WTC11 (cell line): ENCODE measurements at places on chromosomes 16 and 17.

- no peak for DNase-seq
These were observed 26.9 kb downstream of the RANBP10 start for GRCh38 chr16:67779256-67780014.

DNA sequence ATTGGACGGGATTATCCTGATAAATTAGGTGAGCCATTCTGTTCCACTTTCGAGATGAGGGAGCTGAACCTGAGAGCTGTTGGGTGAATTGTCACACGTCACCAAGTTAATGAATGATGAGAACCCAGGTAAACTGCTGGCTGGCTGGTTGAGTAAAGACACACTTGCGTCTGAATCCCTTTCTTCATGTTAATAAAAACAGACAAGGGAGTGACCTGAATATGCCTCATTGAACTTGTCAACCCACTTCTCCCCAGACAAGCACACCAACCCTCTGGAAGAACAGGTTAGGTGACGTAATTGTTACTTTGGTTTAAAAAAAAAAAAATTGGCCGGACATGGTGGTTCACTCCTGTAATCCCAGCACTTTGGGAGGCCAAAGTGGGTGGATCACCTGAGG lies 400.9 kb upstream of the CDH5 start:
- no peak for DNase-seq

DNA sequence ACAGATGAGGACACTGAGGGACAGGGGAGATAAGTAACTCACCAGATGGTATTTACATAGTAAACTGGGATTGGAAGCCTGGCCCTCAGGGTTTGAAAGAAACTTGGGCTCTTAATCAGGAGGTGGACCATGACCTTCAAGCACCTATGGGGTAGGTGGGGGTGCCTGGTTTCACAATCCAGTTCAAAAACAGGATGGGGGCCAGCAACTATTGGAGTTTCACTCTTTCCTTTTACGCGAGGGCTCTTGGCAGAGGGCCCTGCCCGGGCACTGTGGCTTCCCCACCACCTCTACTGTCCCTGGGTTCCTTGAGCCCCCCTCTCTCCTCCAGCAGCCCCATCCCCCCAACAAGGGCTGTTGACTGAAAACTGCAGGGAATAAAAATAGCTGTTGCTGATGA lies 11.3 kb upstream of the PRR29 start:
- no peak for DNase-seq

GRCh38 chr17:6641247-6641863 lies 495 bp downstream of the TXNDC17 start:
- DNase-seq = no peak

DNA sequence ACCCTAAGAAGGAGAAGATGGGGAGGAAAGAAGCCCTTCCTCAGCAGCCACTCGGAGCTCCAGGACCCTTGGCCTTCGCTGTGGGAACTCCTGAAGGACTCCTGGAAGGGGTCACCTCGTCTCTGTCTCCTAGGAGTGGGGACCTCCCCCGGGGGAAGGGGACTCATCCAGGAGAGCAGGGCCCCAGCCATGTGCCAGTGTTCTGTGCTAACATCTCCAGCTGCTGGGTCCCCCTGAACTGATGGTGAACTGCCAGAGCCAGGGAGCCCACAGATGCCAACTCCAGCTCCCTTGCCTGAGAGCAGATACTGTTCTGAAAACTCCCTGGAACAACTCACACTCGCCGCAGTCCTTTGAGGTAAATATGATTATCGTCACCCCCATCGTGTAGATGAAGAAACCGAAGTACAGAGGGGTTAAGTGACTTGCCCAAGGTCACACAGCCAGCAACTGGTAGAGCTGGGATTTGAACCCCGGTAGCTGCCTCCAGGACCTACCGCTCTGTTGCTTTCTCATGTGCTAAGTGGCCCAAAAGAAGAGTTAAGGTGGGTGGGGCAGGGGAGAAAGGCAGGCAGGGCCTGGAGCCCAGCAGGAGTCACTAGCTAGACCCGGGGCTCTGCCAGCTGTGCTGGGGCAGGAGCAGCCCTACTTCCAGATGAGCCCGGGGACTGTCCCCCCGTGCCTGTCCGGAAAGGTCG lies 10.5 kb downstream of the TIMM22 start:
- DNase-seq = no peak

DNA sequence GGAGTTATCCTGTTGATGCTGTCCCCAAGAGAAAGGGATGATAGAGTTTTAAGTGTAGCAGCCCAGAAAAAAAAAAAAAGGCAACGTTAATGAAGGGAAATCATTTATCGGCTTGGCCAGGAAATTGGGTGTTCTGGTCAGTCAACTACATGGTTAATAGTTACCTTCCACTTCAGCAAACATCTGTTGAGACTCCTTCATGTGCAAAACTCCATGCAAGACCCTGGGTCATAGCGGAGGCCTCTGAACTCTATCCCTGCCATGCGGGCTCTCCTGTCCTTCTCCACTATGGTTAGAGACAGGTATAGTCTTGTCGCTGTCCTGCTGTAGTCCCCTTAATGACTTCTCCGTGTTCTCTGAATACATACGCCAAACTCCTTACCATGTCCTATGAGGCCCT lies 3.5 kb upstream of the LYRM9 start:
- no peak for DNase-seq

DNA sequence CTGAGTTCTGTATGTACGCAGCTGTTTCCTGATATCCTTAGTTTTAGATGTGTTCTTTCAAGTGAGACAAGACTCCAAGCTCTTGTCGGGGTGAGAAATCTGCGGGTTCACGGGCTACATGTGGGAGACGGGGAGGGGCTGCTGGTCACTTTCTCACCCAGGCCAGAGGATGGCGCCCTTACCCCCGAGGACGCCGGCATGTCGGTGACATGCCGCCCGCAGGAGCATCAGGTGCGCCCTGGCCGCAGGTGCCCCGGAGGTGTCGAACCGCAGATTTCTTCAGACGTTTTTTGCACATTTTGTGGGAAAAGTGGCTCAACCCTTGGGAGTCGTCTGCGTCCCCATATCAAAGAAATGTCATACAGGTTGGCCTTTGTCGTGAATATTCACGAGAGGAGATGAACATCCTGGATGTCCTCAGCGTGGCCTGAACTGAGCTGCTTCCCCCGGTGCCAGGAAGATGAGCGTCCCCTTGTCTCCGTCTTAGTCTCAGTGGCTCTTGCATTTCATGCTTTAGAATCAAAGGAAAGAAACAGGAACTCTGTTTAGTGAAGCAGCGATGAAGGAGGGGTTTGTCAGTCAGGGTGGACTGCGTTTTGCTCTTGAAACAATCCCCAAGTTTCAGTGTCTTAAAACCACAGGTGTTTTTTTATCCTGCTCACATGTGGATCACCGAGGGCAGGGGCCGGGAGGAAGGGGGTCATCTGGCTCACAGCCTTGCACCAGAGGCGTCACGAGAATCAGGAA lies 75.4 kb upstream of the ZNF750 start:
- peak; percentile 49 for DNase-seq

DNA sequence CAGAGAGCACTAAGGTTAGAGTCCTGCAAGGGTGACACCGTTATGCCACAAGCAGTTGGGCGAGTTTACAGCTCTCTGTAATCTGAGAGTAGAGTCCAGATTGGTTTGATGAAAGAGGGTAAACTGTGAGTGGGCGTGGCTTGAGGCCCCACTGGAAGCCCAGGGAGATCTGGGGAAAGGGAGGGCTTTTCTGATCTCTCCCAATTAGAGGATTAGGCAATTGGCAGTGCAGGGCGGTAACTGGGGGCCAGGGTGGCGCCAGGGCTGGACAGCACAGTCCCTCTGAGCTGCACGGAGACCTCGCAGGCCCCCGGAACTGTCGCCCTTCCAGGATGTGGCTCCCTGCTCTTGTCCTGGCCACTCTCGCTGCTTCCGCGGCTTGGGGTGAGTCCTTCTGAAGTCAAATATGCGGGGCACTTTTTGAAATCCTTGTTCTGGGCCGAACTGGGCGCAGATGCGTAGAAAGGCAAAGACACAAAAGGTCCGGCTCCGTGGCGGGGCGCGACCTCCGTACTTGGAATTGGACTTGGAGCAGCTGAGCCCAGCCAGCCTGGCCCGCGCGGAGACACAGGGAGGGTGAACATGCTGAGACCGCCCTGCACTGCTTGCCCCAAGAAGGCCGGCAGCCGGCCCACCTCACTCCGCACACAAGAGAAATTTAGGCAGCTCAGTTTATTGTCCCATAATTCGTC lies 72.4 kb downstream of the CES1 start:
- DNase-seq = peak; percentile 53

- DNase-seq = no peak
These were observed 144.0 kb upstream of the IRX6 start for GRCh38 chr16:55179852-55180585.

DNA sequence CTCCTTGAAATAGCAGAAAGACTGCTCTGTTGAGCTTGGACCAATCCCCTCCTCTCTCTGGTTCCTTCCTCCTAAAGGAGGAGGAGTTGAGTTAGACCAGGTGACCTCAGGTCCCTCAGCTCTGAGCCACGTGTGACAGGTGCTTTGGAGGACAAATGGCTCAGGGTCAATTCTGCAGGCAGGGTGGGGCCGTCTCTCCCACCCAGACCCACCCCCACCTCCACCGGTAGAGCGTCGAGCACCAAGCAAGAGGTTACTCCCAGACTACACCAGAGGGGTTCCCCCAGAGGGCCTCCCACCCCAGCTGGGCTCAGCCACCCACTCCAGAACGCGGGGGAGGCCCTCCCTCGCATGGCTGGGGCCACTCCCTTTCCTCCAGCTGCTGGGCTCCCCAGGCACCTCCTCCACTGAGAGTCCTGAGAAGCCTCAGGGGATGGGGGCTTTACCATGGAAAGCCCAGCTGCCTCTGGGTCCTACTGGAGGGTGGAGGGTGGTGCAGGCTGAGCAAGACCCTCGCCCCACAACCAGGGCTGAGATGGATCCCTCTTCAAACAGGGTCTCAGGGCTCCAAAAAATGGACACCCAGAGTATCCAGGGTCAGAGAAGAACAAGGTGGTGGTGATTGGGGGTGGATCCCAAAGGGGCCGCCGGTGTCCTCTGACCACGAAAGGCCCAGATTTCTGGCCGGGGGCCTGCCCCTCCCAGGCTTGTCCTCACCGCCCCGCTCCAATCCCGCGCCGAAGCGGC lies 7.6 kb downstream of the MYO1C start:
- peak; percentile 65 for DNase-seq

GRCh38 chr16:17509194-17509593 lies 38.4 kb upstream of the XYLT1 start:
- DNase-seq = no peak

DNA sequence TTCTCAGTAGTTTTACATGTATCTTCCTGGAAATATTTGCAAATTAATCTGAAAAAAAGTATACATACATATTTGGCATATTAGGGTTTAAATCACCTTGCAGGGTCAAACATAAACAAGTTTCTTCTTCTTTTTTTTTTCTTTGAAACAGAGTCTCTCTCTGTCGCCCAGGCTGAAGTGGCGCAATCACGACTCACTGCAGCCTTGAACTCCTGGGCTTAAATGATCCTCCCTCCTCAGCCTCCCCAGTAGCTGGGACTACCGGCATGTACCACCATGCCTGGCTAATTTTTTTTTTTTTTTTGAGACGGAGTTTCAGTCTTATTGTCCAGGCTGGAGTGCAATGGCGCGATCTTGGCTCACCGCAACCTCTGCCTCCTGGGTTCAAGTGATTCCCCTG lies 12.6 kb upstream of the FUS start:
- no peak for DNase-seq

GRCh38 chr17:38322156-38322779 lies 21.5 kb downstream of the GPR179 start:
- DNase-seq = peak; percentile 83

GRCh38 chr17:40450175-40450574 lies 6.9 kb downstream of the IGFBP4 start:
- peak; percentile 78 for DNase-seq

DNA sequence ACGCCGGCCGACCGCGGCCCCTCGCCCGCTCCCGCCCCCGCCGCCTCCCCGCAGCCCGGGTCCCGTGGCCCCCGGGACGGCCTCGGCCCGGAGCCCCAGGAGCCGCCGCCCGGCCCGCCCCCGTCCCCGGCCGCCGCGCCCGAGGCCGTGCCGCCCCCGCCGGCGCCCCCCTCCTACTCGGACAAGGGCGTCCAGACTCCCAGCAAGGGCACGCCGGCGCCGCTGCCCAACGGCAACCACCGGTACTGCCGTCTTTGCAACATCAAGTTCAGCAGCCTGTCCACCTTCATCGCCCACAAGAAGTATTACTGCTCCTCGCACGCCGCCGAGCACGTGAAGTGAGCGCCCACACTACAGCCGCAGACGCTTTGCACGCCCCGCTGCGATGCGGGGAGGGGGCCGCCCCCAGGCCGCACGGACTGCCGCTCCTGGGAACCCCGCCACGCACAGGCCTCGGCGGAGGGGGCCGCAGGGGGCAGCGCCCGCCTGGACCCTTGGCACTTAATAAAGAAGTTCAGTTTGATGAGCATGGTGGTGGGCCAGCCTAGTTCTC lies 35.5 kb upstream of the ZC3H18 start:
- peak; percentile 61 for DNase-seq

DNA sequence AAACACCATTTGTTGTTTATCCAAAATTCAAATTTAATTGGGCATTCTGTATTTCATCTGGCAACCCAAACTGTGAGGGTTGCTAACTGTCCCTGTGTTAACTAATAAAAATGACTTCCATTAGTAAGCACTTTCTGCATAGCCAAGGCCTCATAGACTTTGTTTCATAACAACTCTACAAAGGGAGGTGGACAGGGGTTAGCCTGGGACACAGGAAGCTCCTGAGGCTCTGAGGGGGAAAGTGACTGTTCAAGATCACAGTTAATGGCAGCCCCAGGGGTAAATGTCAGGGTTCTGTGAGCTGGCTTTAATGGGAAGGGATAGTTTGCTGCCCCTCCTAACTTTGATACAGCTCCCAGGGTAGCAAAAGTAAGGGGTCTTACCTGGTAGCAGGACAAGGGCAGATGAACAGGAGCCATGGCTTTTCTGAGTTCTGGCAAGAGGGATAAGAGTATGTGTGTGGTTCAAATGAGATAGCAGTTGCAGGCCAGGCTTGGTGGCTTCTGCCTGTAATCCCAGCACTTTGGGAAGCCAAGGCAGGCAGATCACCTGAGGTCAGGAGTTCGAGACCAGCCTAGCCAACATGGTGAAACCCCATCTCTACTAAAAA lies 2.2 kb downstream of the HEATR9 start:
- DNase-seq = no peak

- no peak for DNase-seq
These were observed 2.1 kb downstream of the ANTKMT start for GRCh38 chr16:722835-723633.

DNA sequence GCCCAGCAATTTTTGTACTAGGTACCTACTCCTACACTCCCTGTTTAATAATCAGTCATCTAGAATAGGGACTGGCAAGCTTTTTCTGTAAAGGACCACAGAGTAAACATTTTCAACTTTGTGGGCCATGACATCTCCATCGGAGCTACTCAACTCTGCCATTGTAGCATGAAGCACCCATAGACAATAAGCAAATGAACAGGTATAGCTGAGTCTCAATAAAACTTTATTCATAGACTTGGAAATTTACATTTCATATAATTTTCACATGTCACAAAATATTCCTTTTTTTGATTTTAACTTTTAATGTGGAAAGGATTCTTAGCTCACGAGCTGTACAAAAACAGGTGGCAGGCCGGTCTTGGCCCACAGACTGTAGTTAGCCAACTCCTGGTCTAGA lies 345.8 kb downstream of the SOX9 start:
- DNase-seq = no peak
